ENCODE measurements at places on chromosomes 11 and 22.

- DNase-seq: no peak
These were observed 47.1 kb upstream of the CTSC start for GRCh38 chr11:88384669-88385005.

DNA sequence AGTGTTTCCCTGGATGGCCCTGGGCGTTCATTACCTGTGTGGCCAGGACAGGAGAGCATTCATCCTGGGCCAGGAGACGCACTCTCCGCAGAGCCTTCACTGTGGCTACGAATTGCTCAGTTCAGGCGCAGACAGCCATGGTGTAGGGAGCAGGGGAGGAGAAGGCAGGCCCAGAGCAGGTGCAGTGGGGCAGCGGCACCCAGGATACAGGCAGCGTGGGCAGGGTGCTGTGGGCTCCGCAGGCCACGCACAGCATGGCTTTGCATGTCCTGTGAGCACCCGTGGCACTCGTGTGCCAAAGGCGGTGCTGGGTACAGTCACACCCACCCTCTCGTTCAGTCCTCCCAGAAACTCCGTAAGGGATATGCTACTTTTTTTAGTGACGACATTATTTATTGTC lies 124.2 kb upstream of the B3GAT1 start:
- DNase-seq: no peak

- DNase-seq: no peak
These were observed 22.0 kb upstream of the CABP2 start for GRCh38 chr11:67545280-67545679.

GRCh38 chr22:24977370-24978221 lies 25.1 kb downstream of the KIAA1671 start:
- no peak for DNase-seq

- DNase-seq: no peak
These were observed 41.0 kb upstream of the SOX6 start for GRCh38 chr11:16397390-16397789.

DNA sequence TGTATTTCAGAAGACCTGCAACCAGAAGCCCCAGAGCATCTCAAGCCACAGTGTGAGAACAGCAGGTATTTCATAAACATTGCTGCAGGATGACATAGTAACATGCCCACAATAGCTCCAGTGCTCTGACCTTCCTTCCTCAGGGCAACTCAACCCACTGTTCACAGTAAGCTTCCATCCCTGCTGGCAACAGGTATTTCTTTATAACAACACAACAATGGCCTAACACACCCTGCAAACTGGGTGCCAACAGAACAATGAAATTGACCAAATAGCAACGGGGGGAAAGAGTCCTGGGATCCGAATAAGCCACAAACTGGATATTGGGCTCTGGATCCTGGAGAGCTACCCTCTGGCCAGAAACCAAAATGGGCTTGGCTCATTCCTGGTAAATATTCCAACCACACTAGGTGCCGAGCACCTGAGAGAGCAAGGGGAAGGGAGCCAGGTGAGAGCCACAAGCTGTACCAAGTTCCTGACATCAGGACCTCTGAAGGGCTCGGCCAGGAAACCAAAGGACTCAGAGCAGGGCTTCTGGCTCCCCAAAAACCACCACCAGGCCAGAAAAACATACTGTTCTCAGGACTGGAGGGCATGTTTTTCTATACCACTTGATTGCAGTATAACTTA lies 99.5 kb downstream of the MICAL3 start:
- no peak for DNase-seq

DNA sequence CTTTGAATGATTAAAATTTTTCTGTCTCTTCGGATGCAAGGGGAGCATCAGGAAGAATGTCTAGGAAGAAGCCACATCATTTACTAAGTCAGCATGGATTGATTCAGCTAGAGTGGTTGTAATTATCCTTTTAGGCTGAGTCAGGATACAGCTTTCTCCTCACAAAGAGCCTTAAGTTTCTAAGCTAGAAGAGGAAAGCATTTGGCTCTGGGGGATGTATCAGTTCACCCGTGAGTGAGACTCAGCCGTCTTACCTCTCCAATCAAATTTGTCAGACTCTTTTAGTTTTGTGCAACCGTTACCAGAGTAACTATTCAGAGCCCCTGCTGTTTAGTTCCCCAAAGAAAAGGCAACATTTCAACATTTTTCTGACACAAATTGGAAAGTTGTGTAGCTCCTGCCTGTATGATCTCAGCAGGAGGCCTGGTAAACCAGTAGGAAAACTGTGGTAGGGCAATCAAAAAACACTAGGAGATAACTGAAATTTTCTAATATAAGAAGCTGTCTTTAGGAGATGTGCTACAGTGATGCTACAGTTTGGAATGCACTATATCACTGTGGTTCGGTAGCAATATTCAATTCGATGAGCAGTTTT lies 432.4 kb upstream of the LUZP2 start:
- DNase-seq: no peak

GRCh38 chr11:37483761-37484160 lies 885.7 kb upstream of the RAG2 start:
- no peak for DNase-seq

GRCh38 chr11:21072558-21072957 lies 403.2 kb downstream of the NELL1 start:
- no peak for DNase-seq

GRCh38 chr11:1934335-1935155 lies 12.6 kb upstream of the MRPL23 start:
- no peak for DNase-seq

GRCh38 chr11:73614591-73614990 lies 16.7 kb upstream of the FAM168A start:
- no peak for DNase-seq

DNA sequence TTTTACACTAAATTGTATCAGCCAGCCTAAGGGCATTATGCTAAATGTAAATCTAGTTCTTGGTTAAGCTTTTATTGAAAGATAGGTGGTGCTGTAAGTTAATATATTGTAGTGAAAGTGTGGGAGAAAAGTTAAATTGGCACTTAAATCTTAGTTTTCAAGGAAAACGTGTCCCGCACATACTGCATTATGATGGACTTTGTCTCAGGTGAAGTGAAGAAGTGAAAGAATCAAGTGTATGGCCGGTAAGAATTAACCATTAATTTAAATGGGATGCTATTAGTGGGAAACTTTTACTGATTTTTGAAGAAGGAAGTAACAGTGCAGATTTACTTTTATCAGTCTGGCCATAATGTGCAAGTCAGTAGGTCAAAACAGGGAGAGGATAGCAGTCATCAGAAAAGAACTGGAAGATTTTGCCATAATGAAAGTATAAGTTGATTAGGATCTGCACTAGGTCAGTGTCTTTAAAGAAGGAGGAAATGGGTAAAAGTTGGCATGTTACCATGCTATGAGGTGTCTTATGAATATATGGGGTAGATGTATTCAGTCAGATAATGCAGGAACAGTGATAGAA lies 81.6 kb downstream of the PDHX start:
- DNase-seq: no peak

DNA sequence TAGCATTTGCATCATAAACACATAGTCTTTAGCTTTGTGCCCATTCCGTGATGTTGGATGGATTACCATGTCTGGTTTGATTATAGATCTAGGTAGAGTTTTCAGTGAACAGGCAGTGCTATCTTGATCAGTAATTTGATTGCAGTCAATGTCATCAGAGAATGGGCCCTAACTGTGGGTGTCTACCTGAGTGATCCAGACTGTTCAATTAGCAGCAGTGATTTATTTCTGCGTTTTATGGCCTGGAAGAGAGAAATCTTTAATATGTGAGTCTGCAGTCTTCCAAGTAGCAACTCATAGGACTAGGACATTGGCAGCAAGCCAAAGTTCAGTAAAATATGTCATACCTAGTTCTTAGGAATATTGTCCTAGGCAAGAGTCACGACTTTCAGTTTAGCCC lies 80.3 kb downstream of the CASP12 start:
- DNase-seq: no peak

- no peak for DNase-seq
These were observed 53.2 kb upstream of the SHANK2 start for GRCh38 chr11:71305451-71306125.

DNA sequence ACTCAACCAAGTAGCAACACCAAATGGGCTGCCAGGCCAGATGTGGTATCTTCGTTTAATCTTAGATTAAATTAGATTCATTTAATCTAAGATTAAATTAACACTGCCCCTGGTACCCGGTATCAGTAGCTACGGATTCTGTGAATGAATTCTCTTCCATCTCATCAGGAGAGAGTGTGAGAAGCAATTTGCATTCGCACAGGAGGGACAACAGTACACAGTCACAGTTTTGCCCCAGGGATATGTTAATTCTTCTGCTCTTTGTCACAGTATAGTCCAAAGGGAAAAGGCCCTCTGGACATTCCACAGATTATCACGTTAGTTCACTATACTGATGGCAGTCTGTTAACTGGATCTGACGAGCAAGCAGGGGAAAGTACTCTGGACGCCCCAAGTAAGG lies 22.9 kb downstream of the ASCL2 start:
- DNase-seq: no peak

- DNase-seq: no peak
These were observed 62.9 kb upstream of the CARD18 start for GRCh38 chr11:105202422-105202821.

DNA sequence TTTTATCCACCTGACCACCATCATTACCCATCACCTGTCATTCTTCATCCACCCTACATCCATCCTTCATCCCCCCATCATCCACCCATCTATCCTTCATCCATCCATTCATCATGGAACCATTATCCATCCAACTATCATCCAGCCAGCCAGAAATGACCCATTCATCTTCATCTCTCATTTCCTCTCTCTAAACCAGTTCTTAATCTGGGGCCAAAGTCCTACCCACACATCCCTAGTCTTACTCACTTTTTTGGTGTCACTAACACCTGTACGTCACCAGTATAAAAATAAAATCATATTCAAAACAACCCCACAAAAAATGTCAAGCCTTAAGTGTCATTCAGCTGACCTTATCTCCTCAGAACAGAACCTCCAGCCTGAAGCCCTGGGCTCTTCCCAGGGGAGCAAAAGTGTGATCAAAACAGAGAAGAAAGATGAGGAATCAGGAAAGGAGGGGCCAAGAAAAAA lies 12.3 kb downstream of the SPI1 start:
- DNase-seq: no peak

- no peak for DNase-seq
These were observed 57.6 kb upstream of the OLFML1 start for GRCh38 chr11:7427733-7428132.

DNA sequence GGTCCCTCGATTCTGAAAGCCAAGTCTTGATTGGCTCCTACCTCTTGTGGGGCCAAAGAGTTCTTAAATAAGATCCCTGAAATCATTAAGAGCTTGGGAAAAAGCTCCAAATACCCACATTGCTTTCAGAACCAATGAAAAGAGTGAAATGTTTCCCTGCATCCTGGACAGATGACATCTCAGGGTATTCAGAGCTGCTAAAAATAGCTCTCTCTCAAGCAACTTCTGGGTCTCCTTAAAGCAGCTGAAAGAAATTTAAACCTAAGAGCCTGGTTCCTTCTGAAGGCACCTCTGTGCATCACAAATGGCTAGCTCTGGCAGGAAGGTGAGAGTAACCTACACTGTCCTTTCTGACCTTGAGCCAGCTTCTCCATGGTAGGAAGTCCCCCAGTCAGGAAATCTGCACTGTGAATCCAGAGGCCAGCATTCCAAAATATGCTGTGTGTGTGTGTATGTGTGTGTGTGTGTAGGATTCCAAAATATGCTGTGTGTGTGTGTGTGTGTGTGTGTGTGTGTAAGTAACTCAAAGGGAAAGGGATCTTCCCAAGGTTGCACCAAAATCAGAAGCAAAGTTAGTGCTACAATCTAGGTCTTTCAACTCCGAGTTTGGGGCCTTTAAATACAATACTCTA lies 50.1 kb downstream of the RELT start:
- no peak for DNase-seq

DNA sequence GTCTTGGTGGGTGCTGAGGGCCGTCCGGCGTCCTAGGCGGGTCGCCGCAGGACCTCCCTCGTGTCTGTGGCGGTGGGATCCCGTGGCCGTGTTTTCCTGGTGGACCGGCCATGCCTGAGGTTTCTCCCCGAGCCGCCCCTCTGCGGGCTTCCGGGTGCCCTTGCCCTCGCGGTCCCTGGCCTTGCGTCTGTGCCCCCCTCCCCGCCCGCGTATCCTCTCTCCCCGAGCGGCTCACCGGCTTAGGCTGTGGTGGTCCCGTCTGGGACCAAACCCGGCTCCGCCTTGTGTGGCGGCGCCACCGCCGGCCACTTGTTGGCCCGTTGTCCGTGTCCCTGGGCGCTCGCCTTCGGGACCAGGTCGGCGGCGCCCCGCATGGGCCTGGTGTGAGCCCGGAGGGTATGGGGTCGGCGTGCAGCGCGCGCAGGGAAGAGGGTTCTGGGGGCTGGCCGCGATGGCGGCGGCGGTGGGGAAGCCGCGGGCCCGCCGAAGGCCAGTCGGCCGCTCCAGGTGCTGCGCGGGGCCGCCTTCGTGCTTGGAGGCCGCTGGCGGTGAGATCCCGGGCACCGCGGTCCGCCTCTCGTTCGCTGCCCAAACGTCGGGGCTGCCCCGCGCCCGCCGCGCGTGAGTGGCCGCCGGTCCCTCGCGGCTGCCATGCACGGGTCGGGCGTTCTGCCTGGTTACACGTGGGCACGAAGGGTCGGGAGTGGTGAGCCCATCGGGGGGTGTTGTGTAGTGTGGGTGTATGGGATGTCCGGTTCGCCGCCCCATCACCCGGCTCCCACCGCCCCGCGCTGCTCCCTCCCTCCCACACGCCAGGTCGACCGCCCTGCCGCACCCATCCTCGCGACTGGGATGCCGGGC lies 3899.1 kb upstream of the OR11H1 start:
- no peak for DNase-seq

- no peak for DNase-seq
These were observed 17.2 kb downstream of the ARHGEF17 start for GRCh38 chr11:73325036-73325981.

- no peak for DNase-seq
These were observed 49.2 kb upstream of the FAM181B start for GRCh38 chr11:82782825-82783374.

GRCh38 chr11:26227301-26227746 lies 104.6 kb upstream of the ANO3 start:
- no peak for DNase-seq

DNA sequence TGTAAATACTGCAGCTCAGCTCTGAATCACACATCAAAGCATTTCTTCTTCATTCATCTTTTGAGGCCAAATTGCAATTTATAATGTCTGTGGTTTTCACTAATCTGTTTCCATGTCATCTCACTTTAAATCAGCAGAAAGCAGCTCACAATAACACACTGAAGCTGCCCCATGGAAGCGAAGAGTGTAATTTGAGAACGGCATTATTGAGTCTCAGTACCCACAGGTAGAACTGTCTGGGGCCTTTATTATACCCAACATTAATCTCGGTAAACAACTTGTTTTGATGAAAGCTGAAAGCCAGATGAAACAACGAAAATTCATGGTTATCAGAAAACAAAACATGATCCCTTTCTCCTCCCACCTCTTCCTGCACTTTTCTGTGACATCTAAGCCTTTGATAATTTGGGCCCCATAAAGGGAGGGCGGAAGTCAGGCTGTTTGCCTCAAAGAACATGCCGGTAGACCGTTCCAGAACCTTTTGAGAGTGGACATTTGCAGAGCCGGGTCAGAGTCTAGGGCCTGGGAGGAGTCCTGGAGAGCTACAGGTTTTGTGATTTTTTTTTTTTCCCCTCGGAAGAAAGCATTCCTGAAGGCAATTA lies 68.2 kb upstream of the SESN3 start:
- DNase-seq: no peak

All from stimulated activated CD4-positive, alpha-beta T cell treated with anti-CD3 and anti-CD28 coated beads, Interleukin-4, amount 100 ng/mL, for 4 hours (primary cell).